ENCODE measurements at places on chromosomes 6 and 20.

GRCh38 chr6:33417128-33417902 lies 592 bp downstream of the CUTA start:
- DNase-seq: no peak

- DNase-seq: no peak
Observed at GRCh38 chr6:53151676-53152075, 3.0 kb upstream of the GCM1 start.

DNA sequence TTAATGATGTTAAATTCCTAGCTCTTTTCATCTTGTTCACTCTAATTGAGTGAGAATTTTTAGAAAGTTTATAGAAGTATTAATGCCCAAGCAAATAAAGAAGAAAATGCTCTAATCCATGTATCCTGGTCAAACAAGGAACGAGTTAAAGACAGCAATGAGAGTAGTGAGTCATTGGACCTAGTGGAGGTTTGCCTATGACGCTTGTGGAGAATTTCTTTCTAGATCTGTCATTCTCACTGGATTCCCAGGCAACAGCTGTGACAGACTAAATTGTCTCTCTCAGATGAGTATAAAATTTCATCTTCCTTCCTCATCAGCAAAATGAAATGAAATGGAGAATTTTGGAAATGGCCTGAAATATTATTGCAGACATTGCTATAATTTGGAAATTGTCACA lies 127.9 kb downstream of the COL19A1 start:
- DNase-seq: no peak

DNA sequence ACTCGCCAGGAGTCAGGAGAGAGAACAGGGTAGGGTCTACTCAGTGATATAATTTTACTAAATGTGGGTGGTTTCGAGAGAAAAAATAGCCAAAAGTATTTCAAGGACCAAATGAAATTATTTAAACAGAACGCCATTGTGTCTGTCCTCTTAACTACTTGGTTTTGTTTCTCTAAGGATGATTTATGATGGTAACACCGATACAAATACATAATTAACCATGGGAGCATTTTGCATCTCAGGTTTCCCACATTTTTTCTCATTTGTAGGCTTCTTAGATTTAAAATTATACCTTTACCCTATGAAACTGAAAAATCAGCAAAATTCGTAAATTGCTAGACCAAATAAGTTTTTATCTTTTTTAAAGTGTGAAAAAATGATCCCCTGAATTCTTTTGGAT lies 188.2 kb downstream of the ZFP64 start:
- DNase-seq: no peak

DNA sequence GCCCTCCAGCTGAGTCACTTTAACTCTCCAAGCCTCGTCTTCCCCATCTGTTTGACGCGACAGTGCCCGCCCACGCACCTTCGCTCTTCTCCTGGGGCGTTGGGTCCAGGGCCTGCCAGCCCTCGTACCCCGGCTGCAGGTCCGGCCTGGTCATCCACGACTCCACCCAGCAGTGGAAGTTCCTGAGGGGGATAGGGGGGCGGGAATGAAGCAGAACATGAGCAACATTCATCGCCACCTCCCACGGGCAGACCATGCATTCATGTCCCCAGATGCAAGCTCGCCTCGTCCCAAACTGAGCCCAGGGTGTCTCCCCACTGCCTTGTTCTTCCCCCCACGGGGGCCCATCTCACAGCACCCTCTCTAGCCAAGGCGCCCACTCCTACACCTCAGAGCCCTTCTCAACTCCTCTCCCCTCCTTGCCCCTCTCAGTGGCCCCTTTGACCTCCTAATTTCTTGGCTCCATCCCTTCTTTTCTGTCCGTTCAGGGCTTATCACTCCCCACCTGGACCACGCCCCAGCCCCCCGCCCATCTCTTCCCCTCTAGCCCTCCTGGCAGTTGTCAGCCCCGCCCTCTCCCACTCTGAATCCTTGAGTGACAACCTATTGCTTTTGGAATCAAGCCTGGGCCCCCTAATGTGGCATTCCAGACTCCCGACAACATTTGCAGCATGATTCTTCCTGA lies 23.7 kb downstream of the TGM2 start:
- DNase-seq: no peak

GRCh38 chr6:16370943-16371342 lies 132.6 kb downstream of the GMPR start:
- DNase-seq: no peak

- no peak for DNase-seq
Observed at GRCh38 chr6:109790131-109790530, 99.0 kb downstream of the FIG4 start.

DNA sequence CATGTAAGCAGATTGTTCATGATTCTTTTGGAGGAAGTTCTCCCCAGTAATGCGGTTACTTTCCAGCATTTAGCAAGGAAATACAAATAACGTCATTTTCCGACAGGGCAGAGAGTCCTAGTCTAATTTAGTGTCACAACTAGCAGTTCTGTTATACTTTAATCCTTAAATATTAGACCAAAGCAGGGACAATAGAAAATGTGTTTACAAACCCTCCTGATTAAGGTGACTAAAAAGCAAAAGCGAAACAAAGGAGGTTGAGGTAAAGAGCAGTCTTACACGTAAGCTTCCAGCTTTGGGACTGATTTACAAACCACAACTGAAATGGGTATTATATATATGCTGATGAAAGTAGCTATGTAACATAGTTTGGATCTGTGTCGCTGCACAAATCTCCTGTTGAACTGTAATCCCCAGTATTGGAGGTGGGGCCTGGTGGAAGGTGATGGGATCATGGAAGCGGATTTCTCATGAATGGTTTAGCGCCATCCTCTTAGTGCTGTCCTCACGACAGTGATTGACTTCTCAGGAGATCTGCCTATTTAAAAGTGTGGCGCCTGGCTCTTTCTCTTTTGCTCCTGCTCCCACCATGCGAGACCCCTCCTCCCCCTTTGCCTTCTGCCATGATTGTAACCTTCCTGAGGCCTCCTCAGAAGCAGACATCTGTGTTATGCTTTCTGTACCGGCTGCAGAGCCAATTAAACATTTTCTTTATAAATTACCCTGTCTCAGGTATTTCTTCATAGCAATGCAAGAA lies 81.9 kb downstream of the PLCB1 start:
- no peak for DNase-seq

GRCh38 chr20:4791121-4791520 lies 69.4 kb downstream of the PRND start:
- DNase-seq: no peak

DNA sequence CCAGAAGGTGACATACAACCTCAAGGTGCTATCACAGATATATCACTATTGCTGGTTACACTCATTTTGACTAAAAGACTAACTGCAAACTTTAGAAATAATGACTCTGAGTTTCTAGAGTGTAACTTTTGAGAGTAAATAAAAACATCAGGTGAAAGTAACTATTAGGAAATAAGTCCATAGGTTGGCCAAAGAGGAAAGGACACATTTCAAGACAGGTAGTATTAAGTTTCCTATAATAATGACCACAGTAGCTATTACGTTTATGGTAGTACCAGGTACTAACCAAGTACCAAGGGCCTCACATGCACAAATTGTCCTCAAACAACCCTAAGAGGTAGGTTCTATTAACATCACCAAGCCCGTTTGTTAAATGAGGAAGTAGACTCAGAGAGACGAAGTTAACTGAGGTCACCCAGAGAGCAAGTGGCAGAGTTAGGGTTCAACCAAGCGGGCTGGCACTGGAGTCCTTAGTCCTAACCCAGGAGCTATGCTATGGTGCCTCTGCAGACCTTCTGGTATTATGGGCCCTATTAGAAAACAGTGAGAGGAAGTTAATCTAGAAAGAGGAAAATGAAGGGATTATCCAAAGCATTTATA lies 36.8 kb downstream of the HEBP2 start:
- no peak for DNase-seq

DNA sequence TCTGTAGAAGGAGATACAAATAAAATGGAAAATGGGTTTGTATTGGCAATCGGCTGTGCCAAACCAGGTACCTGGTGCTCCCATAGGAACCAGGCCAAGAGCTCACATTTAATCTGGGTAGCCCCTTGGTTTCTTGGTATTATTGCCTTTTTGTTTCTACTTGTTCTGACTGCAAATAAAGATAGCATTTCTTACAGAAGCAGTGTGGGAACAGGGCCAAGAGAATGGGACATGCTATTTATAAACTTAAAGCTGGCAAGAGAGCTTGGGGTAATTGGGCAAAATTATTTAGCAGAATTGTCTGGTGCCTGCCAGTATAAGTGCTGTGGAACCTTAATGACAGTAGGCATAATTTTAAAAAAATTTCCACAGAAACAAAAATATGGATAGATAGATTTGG lies 113.5 kb upstream of the GLP1R start:
- DNase-seq: no peak

- no peak for DNase-seq
Observed at GRCh38 chr6:125009578-125009977, 47.3 kb downstream of the RNF217 start.

DNA sequence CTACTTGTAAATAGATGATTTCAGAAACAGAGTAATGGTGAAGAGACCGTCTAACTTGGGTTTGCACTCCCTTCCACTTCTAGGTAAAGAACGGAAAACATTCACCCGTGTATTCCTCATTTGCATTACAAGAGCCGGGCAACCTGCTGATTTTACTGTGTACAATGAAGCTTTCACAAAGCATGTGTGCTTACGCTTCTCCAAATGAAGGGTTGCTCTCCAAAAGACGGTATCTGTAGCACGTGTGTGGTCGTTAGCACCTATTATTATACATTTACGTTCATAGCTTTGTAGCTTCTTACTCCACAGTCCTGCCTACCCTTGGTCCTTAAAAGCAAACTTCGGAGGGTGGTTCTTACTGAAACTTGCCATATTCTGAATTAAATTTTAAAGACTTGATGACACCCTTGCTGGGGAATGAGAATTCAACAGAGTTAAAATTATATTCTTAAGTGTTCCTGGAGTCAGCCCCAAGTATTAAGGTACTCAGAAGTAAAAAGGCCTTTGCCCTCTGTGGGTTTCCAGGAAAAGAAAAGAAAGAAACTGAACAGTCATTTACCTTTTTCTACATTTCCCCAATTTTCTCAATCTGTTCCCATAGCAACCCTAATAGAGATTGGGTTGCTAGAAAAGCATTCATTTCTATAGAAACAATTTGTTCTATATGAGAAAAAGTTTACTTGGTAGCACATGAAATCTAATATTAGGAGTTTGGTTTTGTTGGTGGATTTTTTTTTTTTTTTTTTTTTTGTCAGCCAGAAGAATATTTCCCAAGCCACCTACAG lies 61.9 kb upstream of the KCNG1 start:
- no peak for DNase-seq

- no peak for DNase-seq
Observed at GRCh38 chr20:40241596-40242343, 447.3 kb downstream of the MAFB start.

DNA sequence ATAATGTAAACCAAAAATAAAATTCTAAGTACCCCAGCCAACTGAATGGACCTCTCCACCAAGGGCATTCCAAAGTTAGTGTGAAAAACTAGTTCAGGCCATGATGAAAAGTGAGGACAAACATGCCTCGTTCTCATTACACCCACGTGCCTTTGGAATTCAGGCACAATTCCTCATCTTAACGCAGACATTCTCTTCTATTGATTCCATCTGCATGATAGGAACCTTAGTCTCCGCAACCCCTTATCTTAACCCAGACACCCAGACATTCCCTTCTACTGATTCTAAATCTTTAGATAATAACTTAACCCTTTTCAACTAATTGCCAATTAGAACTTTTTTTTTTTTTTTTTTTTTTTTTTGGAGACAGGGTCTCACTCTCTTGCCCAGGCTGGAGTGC lies 7.6 kb upstream of the SERPINB6 start:
- DNase-seq: no peak
